Right hindlimb (tissue), 1 donor: ENCODE measurements at places on chromosomes 3 and 15.

DNA sequence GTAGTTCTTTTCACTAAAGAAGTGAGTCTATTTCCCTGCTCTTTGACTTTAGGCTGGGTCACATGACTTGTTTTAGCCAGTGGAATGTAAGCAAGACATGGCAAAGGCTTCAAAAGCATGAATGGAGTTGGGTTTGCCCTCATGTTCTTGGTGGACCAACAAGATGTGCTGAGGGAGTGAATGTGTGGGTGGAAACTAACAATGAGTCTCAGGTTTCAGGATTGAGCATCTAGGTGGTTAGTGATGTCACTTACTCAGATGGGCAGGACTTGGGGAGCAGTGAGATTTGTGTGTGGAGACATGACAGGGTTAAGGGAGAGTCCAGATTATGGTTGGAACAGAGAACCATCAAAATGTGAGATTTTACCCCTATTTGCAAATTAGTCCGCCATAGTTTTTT, 181.4 kb upstream of the UBE2E1 start:
- no peak for DNase-seq

DNA sequence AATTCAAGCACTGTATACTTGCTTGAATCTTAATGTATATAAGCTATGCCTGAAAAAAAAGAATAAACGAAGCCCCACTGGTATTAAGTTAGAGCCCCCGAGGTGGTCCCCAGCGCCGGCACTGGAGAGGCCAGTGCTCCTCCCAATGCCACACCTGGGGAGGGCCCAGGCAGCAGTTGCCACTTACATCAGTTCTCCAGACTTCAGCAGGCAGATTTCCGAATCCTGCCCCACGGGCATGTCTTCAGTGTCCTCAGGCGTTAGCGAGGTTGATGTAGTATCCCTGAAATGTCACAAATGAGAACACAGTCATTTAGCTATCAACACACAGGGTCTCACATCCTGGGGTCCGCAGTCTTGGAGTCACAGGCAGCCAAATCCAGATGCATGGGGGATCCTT, 7.0 kb upstream of the CXCR6 start:
- DNase-seq, result no peak

DNA sequence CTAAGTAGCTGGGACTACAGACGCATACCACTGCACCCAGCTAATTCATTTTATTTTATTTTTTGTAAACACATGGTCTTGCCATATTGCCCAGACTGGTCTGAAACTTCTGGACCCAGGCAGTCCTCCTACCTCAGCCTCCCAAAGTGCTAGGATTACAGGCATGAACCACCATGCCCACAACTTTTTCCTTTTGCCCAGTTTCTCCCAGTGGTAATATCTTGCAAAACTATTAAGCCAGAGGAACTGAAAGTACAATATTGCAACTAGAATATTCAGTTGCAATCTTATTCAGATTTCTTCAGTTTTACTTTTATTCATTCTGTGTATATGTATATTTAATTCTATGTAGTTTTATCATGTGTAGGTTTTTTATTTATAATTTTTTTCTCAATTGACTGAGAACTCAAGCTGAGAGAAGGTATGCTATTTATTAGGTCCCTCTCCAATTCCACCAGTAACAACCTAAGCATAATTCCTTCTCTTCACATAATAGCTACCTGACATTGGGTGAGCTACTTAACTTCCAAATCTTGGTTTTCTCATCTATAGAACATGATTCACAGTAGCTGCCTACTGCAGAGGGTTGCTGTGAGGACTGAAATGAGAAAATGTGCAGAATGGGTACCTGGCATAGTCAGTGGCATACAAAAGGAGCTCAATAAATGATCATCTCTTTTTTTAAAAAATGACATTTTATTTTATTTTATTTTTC, 30.8 kb downstream of the KLHL18 start:
- DNase-seq, result no peak

DNA sequence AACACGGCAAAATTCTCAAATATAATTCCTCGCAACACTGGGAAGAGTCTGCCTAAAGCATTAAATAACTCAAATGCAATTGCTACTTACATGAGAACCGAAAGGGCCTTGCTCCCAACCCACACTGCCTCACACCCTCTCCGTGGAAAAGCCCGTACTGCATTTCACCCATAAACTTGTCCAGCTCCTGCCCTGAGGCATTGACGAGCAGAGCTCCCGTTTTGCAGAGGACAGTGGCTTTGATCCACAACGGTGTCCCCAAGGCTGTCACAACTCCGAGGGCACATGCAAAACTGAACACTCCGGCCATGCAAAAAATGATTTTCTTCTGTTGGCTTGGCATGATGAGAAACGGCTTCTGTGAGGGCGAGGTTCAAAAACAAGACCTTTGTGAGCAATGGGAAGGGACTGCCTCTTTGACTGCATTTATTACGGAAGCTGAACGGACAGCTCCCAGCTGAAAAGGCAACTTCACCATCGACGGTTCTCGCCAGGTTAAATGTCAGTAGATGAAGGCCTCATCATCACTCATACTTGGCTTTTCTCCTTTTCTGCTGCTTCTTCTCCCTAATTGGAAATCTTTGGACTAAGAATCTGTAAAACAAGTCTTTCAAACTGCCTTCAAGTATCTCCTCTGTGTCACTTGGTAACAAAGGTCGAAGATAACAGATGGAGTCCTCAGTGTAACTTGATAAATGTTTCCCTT, at the start of gene CLRN1:
Gene CLRN1 (minus strand): TSS at position 362 of the 706 bp plus-strand sequence. CDS start 19 bp downstream, at position 343.
- DNase-seq, result no peak

DNA sequence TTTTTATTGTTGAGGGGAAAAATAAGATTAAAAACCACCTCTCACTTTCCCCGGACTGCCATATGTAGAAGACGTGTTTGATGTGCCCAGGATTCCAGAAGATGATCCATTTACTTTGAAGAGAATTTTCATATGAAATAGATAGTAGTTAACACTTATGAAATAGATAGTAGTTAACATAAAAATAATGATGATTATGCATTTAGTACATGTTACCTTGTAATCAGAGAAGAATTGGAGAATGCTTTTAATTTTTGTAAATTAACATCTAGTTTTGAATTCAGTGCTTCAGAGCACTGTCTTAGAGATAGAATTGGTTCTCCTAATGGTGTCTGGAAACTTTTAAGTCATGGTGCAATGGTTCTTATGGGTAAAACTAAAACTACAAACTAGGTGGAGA, 46.1 kb upstream of the CRTC3 start:
- DNase-seq, result no peak
